ENCODE measurements at places on chromosomes 5 and 9.

GRCh38 chr5:102955488-102955887 is 164.4 kb downstream of the GIN1 start:
- DNase-seq, result no peak

DNA sequence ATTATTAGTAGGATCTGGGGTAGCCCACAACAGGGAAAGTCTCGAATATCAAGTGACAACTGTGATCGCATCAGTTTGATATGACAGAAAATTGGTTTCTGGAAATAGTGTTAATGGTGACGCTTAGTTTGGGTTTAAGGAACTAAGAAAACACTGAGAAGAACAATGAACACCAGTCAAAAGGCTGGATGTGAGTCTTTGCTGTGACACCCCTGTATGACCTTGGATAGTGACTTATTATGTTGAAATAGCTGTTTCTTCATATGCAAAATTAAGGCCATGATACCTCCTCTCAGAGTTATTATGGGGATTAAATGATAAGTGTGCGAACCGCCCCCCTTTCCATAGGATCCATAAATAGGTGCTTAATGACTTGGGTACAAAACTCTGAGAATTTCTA is 926 bp downstream of the DNAJC25 start:
- DNase-seq, result no peak

DNA sequence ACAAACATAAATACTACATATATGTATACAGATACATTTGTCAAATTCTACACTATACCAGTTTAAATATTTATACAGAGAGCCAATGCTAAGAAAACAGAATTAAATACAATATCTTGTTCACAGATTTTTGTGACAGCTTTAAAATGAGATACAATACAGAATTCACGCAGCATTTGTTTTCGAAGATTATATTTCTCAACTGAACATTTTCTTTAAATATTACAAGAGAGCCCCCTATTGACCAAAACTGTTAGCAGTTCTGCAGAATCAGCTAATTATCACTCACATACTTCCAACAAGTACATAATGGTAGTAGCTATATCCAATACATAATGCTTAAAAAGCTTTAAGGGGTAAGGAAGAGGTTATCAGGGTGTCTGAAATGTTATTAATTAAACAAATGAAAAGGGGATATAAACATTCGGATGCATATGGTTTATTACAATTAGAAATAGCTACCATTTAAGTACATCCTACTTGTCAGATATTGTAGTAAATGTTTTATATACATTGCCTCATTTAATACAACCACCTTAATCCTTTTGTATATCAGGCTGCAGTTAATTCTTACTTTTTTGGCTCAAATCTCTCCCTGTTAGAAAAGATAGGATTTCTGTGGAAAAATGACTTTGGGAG is 31.7 kb downstream of the ZDHHC21 start:
- no peak for DNase-seq

DNA sequence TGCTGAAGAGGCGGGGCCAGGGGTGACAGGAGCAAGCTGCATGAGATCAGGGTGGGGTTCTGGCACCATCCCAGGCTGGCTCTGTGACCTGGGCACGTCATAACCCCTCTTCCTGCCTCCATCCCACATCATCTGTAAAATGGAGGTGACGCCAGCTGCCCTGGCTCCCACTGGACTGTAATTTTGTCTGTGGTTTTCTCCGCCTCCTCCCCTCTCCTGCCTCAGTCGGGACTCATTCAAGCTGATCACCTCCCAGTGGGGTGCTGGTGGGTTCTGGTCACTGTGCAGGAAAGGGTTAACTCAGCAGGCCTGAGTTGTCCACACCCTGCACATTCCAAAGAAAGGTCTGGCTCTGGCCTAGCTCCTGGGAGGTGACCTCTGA is 128.2 kb downstream of the RXRA start:
- no peak for DNase-seq

DNA sequence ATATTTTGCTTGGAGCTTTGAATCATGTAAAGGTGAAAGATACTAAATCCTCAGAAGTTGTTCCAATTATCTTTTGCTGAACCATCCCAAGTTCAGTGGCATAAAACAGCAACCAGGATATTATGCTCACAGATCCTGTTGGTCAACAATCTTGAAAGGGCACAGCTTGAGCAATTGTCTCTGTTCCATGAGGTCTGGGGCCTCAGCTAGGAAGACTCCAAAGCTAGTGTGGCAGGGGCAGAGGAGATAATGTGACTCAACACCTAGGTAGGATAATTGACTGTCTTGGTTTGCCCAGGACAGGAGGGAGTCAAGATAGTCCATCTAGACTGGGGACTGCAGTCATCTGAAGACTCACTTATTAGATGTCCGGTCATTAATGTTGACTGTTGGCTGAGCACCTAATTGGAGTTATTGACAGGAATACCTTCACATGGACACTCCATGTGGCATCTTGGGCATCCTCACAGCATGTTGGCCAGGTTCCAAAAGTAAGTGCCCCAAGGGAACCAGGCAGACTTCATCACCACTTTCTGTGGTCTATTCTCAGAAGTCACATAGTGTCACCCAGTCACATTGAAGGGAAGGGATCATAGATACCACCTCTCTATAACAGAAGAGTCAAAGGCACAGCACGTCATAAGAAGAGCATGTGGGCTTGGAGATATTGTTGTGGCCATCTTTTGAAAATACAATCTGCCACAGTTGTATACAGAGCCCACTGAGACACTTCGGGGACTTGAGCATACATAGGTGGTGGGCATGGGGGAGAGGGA is 88.4 kb upstream of the GPBP1 start:
- DNase-seq, result no peak

DNA sequence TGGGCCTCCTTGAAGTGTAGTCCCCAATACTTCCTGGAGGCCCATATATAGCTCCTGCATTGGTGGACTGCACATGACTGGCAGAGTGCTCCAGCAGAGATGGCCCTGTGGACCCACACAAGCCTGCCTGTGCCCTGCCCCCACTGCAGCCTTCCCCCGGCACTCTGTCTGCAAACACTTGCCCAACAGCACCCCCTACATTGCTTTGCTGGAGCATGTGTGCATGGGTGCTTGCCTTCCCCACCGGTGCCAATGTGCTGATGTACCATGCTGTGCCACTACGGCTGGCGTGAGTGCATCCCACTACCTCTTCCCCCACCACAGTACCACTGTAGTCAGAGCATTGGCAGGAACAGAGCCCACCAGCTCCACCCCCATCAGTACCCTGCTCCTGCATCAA is 563.6 kb upstream of the CTNND2 start:
- DNase-seq, result no peak

- DNase-seq, result no peak
These were observed 200.7 kb downstream of the TMEM232 start for GRCh38 chr5:110525762-110526161.

DNA sequence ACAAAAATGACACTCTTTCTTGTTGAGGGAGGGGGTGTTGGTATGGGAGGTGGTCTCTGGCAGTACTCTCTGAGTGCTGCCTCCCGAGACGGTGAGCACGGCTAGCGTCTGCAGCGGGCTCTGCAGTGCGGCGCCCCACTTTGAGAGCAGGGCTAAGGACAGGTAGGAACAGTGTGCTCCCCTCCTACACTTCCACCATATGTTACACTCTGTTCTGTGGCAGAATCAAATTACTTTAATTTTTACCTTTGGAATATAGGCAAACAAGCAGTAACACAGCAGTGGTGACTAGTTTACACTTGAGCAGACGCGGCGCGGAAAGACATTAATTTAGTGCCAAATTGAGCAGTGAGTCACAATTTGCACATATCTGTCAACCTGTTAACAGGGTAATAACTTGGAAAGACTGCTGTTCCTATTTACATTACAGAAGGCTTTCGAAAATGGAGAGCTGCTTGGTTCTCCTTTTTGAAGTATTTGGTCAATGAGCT is 136.3 kb downstream of the MED27 start:
- no peak for DNase-seq

GRCh38 chr9:4671737-4672136 is 5.5 kb upstream of the SPATA6L start:
- no peak for DNase-seq

- DNase-seq, result no peak
These were observed 548.4 kb downstream of the LRRC70 start for GRCh38 chr5:63127054-63127453.
